ENCODE measurements at places on chromosomes 2 and 18.

DNA sequence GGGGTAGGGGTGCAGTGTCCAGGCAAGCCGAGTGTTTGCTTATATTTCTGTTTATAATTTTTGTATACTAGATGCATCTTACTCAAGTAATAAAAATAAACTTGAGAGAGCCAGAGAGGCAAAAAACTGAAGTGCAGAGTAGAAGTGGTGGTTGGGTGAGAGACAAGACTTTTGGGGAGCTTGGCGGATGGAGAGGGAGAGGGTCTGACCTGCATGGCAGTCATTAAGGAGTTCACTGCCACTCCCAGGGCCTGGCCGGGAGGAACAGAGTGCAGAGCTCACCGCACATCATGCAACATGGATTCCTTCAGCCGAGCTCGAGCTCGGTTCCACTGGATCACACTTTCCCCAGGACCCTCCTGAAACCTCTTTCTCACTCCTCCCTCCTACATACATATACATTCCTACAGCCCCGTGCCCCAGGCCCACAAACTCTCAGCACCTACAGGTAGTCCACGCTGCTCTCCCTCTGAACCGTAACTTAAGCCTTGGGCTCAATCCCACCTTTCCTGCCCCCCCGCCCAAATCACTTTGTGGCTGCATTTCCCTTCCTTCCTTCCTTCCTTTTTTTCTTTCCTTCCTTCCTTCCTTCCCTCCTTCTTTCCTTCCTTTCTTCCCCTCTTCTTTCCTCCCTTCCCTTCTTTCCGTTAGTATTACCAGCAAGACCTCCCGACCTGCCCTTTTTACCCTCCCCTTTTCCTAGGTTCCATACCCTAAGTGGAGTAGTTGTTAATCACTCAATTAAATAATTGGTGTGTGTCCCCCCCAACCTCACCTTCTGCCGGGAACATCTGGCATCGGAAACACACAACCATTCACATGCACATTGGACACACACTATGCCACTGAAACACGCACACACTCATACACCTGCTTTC is 37.1 kb upstream of the ATP6V1B1 start:
- DNase-seq, result peak; percentile 67

- peak; percentile 45 for DNase-seq
Measured at GRCh38 chr2:205556841-205557539, 125.3 kb upstream of the NRP2 start.

- DNase-seq, result no peak
Measured at GRCh38 chr2:224723586-224724217, 7.5 kb upstream of the CCDC195 start.

- peak; percentile 20 for DNase-seq
Measured at GRCh38 chr2:165957030-165957675, 3.6 kb upstream of the TTC21B start.

DNA sequence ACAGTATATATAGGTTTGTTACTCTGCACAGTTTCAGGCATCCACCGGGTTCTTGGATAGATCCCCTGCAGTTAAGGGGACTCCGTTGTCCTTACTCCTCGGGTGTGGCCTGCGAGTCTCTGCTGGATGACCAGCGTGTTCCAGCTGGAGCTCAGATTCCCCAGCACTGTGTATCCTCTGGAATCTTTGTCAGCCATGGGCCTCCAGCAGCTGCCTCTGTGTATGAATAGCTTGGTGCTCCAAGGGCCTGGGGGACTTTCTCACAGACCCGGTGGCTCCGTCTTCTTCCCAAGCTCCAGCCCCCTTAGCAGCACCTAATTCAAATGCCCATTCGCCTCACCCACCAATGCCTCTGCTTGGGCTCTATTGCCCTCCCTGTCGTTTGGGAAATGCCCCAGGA is 6.3 kb downstream of the ANO7 start:
- no peak for DNase-seq

DNA sequence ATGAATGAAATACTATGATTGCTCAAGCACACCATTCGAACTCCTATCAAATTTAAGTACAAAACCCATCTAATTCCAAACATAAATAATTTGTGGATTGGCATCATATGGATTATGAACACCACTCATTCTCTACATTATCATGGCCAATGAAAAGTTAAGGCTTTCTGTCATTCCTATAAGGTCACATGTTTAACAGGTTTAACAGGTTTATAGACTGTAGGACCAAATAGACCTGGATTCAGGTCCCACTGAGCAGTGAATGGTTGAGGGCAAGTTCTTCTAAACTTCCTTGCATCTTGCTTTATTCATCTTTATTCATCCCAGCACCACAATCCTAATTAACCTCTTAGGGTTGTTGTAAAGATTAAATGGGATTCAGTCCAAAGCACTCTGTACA is 33.4 kb downstream of the FBXO36 start:
- no peak for DNase-seq

GRCh38 chr2:36197181-36197971 is 158.2 kb upstream of the CRIM1 start:
- DNase-seq, result no peak

DNA sequence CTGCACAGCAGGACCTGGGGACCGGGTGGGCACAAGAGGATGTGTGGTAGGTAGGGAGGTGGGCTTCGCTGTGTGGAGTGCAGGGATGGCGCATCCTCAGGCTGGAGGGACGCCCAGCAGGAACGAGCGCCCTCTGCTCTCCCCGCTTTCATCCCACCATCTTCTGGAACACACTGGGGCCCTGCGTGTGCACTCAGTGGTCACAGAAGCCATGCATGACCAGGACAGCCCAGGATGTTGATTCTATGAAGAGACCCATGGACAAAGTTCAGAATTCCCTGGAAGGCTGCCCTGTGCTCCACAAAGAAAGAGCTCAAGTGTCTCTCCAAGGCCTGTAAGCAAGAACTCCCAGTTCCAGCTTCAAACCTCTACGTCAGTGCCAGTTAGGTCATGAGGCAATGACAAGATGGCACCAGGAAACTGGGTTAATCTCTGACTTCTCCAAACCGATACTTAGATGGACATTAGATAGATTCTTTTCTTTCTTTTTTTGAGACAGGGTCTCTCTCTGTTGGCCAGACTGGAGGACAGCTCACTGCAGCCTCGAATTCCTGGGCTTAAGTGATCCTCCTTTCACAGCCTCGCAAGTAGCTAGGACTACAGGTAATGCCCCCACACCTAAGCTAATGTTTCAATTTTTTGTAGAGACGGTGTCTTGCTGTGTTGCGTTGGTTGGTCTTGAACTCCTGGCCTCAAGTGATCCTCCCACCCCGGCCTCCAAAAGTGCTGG is 3.4 kb downstream of the SLC66A2 start:
- no peak for DNase-seq

GRCh38 chr2:183541766-183542165 is 417.5 kb downstream of the NUP35 start:
- DNase-seq, result no peak

GRCh38 chr2:169734169-169734847 is 676 bp downstream of the KLHL23 start:
- DNase-seq, result no peak

- DNase-seq, result no peak
Measured at GRCh38 chr2:18237298-18237697, 323.2 kb downstream of the RDH14 start.

- DNase-seq, result no peak
Measured at GRCh38 chr2:28058791-28059190, 168.3 kb downstream of the BABAM2 start.

- DNase-seq, result no peak
Measured at GRCh38 chr2:28411166-28411755, 18.6 kb downstream of the FOSL2 start.

GRCh38 chr18:37577051-37577611 is 11.5 kb upstream of the CELF4 start:
- DNase-seq, result peak; percentile 93

GRCh38 chr2:212288308-212288707 is 250.3 kb downstream of the ERBB4 start:
- DNase-seq, result peak; percentile 80

- no peak for DNase-seq
Measured at GRCh38 chr2:195475336-195475735, 181.7 kb upstream of the SLC39A10 start.

GRCh38 chr2:27133195-27133875 is 1.1 kb downstream of the PREB start:
- no peak for DNase-seq

DNA sequence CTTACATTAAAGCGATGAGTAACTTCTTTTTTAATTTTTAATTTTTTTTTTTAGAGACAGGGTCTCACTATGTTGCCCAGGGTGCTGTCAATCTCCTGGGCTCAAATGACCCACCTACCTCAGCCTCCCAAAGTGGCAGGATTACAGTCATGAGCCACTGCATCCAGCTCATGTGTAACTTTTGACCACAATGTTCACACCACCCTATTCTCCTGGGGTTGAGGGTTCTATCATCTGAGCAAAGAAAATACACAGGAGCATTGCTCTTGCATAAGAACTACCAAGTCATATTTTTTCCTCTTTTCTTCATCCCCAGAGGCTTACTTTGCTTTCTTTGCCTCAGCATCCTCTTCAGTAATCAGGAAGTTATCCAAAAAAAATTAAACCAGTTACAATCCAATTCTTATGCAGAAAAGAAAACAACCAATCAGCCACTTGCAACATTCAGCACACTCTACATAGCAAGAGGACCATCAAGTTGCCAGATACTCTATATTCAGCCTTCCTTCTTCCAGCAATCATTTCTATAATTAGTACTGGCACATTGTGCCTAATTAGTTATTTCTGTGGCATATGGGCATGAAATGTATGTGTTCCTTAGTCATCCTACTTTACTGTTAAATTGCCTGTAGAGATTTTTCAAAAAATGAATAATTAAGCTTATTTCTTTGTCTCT is 345.6 kb downstream of the AKAIN1 start:
- DNase-seq, result no peak

GRCh38 chr18:13730481-13730880 is 4.0 kb downstream of the RNMT start:
- no peak for DNase-seq

DNA sequence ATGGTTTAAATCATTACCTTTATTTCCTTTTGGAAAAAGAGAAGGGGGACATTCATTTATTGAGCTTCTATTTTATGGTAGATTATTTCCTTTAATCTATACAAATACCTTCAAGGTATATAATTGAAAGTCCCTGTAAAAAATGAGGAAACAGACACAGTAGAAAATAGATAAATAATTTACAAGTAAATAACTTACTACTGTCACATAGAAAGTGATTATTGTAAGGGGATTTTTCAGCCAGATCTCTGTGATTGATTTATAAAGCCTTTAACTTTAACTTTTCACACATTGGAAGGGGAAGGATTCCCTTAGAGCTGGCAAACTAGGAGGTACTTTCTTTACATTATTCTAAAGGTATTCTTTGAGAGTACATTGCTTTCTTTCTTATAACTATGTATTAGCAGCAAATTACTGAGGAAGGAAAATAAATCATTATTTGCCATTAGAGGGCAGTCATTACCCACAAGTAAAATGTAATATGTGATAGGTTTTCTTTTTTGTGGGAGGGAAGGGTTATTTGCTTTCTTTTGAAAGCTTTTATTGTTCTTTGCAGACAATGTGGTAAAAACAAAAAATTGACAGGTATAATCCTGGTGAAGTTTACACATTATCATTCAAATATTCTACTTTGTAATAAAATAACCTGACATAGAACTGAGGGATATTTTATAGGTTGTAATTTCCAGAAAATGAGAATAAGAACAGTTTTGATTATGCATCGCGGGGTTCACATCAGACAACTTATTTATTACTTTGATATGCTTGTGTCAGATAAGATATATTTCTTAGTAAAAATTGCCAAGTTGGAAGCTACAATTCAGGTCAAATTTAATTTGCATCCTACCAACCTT is 24.8 kb upstream of the RPE start:
- DNase-seq, result no peak

DNA sequence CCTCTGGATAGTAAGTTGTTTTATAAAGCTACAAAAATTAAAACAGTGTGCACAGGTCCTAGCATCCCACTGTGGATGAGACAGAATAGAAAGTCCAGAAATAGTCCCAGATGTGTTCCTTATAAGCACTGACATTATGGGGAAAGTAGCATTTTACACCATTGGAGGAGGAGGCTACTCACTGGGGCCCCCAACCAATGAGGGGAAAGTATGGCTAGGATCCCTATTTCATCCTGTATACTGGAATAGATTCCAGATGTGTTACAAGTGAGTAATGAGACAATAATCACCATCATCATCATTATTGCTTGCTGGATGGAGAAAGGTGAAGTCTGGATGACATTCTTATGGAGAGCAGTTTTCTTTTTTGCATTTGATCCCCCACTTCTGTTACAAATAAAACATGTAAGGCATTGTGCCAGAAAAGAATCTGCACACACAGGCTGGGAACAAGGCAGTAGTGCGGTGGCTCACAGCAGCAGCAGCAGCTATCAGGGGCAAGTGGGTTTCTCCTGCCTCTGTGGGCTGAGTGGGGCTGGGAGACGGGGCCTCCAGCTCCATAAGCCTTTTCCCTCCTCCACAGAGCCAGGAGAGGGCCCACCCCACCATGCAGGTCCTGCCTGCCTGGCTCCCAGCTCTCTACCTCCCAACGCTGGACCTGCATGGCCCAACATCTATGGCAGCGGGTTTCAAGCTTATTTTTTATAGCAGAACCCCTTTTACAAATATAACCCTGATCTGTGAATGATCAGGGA is 5.0 kb downstream of the ARID5A start:
- no peak for DNase-seq

- no peak for DNase-seq
Measured at GRCh38 chr2:205948496-205948837, 137.5 kb downstream of the INO80D start.

DNA sequence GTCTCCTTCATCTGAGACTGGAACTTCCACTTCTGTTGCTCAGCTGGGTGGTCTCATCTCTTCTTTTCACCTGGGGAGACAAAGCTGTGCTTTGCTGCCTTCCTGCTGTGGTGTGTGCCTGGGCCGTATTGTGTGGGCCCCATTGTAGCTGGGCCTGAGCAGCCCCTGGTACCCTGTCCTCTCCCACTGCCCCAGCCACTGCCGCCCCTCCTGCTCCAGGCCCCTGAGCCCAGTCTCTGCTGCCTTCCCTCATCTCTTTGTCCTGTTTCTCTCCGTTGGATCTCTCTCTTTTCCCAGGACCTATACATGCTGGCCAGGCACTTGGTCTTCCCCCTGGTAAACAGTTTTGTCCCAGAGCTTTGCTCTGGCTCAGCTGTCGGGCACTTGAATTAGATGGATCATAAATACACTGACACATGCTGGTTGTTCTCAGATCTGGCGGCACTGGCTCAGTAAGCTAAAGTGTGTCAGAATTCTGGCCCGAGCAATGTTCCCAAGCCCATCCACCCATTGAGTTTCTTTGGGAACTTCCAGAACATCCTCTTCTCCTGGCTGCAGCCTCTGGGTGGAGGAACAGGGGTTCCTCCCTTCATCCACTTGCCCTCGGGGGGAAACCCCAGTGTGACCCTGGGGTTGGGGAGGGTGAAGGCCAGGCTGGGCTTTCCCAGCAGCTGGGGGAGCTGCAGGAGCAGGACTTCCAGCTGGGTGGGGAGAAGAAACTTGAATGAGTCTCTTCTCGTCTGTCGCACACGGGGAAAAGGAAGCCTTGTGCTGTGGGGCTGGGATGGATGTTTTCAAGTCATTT is 99.0 kb downstream of the DGKD start:
- DNase-seq, result no peak

- no peak for DNase-seq
Measured at GRCh38 chr2:206164261-206164862, 4.7 kb downstream of the EEF1B2 start.
